ENCODE measurements at places on chromosomes 5 and 9.

DNA sequence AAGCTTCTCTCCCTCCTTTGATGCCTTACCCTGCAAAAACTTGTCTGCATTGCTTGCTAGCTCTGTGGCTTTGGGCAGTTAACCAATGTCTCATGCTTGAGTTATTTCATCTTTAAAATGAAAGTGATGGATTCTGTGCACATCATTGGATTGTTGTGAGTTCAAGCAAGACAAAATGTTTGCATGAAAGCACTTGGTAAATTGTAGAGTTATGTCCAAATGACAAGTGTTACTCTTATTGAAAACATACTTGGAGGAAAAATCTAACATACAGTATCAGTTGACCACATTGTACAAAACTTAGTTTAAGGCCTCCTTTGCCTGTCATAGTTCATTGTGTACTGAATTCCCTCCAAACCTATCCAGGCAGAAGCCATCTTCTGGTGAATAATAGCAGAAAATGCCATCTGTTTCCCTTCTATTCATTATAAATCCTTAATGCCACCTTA lies 30.0 kb downstream of the TGFBR1 start:
- peak; percentile 59 for DNase-seq

DNA sequence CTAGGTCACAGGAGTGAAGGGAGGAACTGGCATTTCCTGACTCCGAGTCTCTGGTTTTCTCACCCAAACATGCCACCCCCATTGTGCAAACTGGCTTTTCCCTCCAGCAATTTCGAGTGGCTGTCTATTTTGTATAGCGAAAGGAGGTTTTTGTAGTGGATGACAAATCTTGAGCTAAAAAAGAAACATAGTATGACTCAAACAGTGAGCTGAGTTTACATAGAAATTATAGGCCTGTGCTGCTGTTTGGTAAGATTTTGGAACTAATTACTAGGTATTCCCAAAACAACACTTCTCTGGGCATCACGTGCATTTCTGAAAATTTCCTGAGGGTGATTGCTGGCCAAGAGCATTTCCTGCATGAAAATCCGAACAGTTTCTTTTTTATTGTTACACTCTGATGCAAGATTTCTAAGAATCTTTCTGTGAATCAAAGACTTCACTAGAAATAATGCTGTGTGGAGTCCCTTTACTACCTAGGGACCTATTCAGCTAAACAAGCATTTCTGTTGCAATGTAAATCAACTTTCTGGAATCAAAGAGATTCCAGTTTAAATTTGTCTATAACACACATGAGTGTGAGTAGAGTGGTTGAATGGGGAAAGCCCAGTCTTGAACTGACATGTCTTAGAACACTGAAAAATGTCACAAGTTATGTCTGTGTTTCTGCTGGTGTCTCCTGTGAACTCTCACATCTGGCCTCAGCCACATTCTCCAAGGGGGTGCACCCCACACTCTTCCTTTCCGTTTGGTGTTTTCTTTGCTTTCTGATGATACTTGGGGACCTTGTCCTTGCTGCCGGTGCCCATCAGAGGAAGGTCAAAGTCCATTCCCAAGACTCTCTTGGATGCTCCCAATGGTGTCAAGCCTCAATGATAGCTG lies 33.3 kb upstream of the DAPK1 start:
- no peak for DNase-seq

DNA sequence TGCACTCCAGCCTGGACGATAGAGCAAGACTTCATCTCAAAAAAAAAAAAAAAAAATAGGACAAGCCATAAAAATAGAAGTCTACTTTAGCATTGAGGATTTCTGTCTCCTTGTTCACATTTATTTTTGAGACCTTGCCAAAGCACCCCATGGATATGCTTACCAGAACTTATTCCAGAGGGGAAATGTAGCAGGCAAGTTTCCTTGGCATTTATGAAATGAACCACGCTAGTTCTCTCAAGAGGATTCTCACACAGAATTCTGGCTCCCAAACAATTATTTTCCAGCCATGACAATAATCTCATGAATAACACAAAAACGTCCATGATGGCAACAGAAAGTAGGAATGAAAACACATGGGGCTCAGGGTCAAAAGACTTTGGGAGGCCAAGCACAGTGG lies 23.4 kb upstream of the GPX8 start:
- no peak for DNase-seq

GRCh38 chr9:31839273-31839672 lies 545.2 kb upstream of the ACO1 start:
- DNase-seq: no peak

DNA sequence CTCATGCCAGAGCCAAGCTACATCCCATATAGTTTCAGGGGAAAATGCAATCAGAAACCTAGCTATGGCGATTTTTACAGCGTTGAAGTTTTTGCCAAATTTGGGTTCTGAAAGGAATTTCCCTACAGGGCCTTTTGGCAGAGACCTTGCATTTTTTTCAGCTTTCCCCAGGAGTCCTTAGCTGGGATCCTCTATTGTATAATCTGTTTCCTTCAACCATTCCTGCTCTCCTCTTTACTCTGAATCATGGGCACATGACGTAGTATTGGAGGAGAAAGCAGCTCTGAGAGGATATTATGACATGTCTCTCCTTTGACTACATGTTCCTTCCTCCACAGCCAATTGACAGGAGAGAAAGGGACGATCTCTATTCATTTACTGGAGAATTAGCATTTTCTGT lies 118.5 kb upstream of the ERCC6L2 start:
- peak; percentile 32 for DNase-seq

- no peak for DNase-seq
These were observed 695 bp upstream of the ANXA6 start for GRCh38 chr5:151158287-151158661.

DNA sequence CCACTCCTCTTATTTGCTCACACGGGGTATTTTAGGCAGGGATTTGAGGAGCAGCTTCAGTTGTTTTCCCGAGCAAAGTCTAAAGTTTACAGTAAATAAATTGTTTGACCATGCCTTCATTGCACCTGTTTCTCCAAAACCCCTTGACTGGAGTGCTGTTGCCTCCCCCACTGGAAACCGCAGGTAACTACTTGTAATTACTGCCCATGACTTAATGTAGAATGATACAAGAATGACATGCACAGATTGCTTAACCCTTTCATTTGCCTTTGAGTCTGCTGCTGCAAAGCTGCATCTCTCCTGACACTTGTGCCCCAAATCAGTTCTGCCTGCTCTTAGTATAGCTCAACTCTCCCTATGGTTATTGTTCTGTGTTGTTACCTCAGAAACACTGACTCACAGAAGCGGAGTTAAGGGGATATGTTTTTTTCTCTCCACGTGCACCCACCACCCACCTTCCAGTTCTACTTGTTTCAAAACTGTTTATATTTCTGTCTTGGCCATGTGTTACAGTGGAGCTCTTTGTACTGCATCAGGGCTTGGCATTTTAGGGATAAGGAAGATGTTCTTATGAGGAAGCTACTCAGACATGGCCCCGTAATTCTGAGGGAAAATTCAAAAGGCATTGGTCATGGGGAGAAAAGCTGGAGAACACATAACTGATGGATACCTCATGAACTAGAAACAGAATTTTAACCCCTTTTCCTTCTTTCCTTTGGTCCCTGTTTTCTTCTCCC lies 2.3 kb downstream of the ADRB2 start:
- DNase-seq: no peak

DNA sequence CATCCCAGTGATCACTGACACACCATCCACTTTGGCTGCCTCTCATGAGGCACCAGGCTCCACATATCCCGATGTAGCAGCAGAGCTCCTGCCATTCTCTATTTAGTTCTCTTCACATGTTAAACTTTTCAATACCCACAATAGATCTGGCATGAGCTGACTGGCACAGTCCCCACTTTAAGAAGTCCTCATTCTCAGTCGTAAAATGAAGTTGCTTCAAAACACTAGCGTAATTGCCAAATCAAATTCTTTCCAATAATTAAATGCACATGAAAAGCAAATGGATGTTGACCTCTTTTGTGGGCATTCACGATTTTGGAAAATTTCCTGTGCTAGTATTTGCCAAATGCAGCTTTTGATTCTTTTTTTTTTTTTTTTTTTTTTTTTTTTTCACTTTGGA lies 32.4 kb downstream of the HAPLN1 start:
- no peak for DNase-seq

GRCh38 chr9:92504881-92505280 lies 22.6 kb upstream of the ASPN start:
- no peak for DNase-seq

Data from cerebellum (tissue), 4 donors.